Fibroblast of the conjunctiva (primary cell): ENCODE measurements at places on chromosomes 12 and 14.
A peak's percentile ranks its signal among the peaks of the same experiment; 100 is the strongest.

DNA sequence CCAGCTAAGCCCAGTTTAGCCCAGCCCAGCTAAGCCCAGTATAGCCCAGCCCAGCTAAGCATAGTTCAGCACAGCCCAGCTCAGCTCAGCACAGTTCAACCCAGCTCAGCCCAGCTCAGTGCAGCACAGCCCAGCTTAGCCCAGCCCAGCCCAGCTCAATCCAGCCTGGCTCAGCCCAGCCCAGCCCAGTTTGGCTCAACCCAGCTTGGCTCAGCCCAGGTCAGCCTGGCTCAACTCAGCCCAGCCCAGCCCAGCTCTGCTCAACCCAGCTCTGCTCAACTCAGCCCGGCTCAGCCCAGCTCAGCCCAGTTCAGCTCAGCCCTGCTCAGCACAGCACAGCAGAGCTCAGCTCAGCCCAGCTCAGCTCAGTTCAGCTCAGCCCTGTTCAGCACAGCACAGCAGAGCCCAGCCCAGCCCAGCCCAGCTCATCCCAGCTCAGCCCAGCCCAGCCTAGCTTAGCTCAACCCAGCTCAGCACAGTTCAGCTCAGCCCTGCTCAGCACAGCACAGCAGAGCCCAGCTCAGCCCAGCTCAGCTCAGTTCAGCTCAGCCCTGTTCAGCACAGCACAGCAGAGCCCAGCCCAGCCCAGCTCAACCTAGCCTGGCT is 330.9 kb downstream of the TMEM121 start:
- DNase-seq = no peak

DNA sequence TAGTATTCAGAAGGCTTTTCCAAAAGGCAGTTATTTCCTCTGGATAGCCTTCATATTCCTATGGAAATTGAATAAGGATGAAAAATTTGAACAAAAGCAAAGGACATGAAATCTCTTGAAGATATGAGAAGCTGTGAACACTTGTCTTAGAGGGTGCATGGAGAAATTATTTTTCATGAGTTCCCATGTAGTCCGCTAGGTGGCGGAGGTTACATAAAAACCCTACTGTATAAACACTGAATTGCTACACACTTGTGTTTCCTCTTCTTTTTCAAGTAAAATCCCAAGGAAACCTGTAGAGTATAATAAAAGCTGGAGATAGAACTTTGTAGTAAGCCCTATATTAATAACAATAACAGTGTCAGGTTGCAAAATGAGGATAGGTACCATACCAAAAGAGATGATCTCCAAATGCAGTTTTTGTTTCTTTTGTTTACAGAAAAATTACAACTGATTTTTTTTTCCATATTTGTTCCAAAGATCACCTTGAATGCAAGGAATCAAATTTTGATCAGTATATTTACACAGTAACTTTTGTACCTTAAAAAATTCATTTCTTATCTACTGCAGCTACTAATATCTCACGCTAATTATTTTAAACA is 37.8 kb upstream of the OR4E1 start:
- peak; percentile 5 for DNase-seq

DNA sequence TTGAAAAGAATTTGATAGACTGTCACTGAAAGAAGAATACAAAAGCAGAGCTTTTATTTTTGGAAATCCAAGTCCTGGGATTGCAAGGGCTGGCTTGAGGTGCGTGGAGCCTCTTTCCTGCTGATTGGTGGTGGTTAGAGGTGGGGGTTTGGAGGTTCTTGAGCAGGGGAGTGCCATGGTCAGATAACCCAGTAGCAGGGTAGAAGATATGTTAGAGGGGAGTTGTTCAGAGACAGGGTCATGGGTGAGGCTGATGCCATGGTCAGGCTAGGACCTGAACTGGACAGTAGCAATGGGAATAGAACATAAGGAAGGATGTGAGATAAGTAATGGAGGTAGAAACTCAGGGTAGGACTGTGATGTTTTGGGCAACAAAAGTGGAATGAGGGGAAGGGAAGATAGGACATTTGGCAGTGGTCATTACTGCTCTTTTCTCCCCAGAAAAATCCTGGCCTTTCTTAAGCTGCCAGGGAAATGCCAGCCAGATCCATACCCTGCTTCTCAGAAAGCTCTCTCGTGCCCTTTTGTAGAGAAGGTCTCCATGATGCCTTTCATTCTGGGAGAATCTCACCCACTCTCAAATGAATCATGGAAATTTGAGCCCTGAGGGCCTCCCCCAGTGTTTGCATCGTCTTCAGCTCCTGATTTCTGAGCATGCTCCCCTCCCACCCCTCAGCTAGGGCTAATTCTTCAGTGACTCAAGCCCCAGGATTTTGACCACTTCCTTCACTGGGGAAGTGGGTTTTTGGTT is 9.5 kb downstream of the EMP1 start:
- peak; percentile 88 for DNase-seq

GRCh38 chr14:21263284-21264024 is 5.8 kb downstream of the HNRNPC start:
- no peak for DNase-seq

DNA sequence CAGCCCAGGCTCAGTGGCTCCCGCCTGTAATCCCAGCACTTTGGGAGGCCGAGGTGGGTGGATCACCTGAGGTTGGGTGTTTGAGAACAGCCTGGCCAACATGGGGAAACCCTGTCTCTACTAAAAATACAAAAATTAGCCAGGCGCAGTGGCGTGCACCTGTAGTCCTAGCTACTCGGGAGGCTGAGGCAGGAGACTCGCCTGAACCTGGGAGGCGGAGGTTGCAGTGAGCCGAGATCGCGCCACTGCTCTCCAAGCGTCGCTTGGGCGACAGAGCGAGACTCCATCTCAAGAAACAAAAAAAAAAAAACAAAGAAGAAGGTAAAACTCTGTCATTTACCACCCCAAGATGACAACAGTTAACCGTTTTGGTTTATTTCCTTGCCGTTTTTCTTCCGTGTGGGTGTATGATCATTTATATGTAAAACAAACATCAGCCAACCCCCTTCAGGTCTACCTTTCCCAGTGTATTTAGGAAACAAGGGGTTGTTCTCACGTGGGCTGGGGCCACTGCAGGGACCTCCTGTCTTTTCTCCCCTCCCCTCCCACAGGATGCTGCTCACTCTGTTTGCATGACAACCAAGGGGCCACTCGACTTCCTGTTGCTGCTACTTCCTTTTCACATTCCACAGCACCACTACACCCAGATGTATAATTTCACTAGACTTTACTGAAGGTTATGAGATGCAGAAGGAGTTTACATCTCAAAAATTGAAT is 13.6 kb downstream of the TTC9 start:
- DNase-seq = no peak

- DNase-seq = no peak
Observed at GRCh38 chr12:74441872-74442271, 95.8 kb upstream of the ATXN7L3B start.

DNA sequence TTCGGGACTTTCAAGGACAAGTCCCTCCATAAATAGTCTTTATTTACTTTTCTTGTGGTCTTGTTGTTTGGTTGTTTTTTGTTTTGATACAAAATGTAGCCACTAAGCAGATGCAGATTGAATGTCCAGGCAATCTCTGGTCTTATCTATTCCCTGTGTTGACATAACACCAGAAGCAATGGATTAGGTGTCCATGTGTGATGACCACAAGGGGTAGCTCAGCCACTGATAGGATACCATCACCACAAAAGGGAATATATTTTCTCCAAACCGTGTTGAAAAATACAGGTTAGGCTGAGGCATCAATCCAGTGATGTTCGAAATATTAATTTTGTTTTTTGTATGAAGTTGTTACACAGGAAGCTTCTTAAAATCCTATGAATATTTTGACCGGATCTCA is 196.3 kb downstream of the EPS8 start:
- no peak for DNase-seq

- no peak for DNase-seq
Observed at GRCh38 chr14:45284802-45285201, 31.8 kb upstream of the MIS18BP1 start.

- no peak for DNase-seq
Observed at GRCh38 chr14:30385925-30386324, 173.0 kb upstream of the G2E3 start.

GRCh38 chr12:132608231-132609171 is 1.9 kb downstream of the LRCOL1 start:
- no peak for DNase-seq

- peak; percentile 81 for DNase-seq
Observed at GRCh38 chr12:51773145-51773869, 75.2 kb downstream of the FIGNL2 start.

- DNase-seq = no peak
Observed at GRCh38 chr14:21505012-21505553, 6.1 kb downstream of the METTL3 start.

GRCh38 chr12:72388322-72388721 is 116.2 kb downstream of the TRHDE start:
- DNase-seq = no peak

DNA sequence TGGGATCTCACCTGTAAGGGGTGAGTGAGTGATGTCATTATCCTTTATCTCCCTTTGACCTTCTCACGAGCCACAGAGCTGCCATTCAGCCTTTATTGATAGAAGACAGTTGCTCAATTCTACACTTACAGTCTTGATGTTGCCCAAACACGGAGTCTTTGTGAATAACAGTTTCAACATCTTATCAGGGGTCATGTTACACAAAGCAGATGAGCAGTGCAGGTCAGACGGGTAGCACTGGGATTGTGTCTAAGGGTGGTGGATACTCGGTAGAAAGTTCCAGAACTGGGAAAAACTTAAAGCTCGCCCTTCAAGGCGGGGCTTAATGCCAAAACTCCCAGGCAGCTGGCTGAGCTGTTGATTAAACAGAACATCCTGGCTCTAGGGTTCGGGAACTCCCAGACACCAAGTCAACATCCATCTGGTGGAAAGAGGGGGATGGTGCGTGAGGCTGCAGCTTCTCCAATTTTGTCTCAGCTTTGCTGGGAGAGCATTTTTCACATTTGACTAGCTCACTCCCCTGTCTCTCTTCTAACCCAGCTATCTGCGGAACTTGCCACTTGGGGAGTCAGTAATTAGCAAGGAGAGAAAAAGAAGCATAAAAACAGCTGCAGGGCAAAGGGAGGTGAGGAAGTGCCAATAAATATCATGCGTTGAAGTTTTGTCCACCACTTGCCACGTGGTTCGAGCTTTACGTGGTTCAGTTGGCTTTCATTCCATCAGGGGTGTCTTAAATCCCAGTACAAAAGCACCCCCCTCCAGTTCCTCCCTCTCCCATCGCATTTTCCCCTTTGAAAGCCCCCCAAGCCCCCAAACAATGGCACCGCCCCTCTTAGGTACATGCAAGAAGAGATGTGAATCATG is 31.0 kb downstream of the FOXN4 start:
- peak; percentile 27 for DNase-seq

DNA sequence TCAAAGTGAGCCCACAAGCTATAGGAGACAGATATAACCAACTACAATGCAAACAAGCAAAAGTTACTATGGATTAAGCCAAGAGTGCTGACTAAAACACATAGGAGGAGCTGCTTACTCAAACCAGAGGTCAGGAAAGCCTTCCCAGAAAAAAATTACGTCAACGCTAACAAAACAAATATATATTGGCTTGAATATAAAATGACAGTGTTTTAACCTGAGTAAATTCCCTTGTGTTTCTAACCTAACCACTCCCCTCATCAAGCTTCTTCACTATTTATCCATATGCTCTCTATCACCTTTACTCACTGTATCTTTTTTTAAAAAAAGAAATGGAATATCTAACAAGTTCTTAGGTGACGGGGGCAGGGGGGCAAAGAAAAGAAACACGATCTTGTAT is 115.9 kb downstream of the MED13L start:
- peak; percentile 34 for DNase-seq

DNA sequence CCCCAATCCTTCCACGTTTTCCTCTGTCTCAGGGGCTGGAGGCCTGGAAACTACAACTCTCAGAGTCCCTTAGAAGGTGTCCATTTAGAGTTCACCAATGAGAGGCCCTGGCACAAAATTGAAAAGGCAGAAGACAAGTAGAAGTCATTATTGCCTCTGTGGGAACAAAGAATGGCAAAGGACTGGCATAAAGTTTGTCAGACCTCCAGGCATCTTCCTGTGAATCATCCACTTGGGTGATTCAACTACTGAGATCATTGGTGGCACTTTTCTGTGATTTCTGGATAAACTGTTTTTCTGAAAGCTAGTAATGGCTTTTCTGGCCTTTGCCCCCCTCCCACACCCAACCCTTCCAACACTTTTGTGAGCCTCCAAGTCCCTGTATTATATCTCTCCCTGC is 42.6 kb upstream of the C12orf42 start:
- DNase-seq = no peak

DNA sequence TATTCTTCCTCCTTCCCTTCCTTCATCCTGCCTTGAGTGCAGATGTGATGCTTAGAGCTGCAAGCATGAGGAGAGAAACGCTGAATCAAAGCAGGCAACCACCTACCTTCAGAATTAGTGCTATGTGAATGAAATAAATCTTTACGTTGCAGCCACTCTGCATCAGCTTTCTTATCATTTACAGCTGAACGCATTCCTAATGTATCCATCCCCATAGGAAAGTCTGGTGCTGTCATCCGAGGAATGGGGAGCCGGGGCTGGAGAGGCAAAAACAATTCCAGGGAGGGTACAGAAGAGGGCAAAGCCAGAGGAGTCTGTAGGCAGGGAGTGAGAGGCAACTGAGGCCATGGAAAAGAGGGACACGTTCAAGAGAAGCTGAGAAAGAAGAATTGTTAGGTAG is 90.0 kb downstream of the GCH1 start:
- no peak for DNase-seq

DNA sequence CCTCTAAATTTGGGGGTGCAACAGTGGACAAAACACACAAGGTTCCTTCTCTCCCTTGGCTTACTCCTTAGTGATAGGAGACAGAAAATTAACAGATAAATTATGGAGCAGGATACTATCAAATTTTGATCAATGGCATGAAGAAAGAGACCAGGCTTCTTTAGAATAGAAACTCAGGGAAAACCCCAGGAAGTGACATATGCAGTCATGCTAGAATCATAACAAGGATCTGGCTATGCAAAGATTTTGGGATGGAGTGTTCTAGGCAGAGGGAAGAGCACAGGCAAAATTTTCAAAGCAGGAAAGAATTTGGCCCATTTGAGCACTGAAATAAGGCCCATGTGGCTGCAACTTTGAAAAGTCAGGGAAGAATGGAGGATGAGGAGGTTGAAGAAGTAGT is 182.3 kb upstream of the PLEKHG7 start:
- no peak for DNase-seq

DNA sequence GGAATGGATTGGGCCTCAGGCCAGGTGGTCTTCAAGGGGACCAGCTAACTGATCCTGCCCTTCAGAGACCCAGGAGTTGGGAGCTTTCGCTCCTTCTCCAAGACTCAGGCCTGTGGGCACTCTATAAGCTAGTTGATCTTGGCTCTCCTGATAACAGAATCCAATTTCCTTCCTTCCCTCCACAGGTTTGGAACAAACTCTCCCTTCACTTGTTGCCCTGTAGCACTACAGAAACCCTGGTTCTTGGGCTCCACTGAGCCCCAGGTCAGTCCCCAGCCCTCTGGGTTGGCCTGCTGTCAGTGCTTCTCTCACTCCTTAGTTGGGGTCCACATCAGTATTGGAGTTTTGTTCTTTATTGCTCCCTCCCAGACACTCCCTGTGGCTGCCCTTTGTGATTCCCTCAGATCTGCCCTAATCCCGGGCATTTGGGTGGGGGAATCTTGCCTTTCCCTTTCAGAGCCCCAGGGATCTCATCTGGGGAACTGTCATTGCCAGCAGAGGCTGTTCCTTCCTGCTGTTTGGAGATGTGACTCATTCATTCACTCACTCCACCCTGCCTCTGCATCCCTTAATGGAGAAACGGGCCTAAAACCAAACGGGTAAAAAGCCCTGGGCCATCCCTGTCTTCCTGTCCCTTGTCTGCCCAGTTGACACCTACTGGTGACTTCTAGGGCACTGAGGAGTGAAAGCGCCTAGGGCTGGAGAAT is 4.4 kb upstream of the GPD1 start:
- no peak for DNase-seq
